Type B pancreatic cell (in vitro differentiated cells): ENCODE measurements at places on chromosomes 16 and 17. TPM values are rescaled to one million over a fixed set of nuclear protein-coding genes. Genes with fewer than 3 reads are reported as not detected.

KRTAP9-8 gene
- total RNA-seq, result not detected in 2 replicates

SLC35G6 gene
- not detected in 2 replicates for total RNA-seq

DNA sequence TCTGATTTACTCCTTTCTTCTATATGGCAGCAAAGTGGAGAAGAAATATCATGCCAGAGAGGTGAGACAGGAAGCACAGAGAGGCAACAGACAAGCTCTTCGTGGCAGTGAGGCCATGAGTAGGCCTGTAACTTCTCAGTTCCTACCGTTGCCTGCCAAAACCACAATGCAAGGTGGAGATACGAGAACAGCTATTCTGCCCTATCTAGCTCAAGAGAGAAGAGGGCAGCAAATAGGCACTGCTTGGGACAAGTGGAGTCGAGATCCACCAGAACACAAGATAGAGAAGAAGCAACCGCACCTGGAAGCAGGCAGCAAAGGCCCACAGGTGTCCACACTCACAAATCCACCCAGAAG, 24.8 kb downstream of the RANBP10 start:
- H3K4me3 ChIP-seq, result no peak overlapping the region
- H3K27ac ChIP-seq, result no peak overlapping the region
- H3K36me3 ChIP-seq, result peaks cover 12% of the 10 kb centered on the region
- H3K4me1 ChIP-seq, result no peaks in the 10 kb centered on the region

DNA sequence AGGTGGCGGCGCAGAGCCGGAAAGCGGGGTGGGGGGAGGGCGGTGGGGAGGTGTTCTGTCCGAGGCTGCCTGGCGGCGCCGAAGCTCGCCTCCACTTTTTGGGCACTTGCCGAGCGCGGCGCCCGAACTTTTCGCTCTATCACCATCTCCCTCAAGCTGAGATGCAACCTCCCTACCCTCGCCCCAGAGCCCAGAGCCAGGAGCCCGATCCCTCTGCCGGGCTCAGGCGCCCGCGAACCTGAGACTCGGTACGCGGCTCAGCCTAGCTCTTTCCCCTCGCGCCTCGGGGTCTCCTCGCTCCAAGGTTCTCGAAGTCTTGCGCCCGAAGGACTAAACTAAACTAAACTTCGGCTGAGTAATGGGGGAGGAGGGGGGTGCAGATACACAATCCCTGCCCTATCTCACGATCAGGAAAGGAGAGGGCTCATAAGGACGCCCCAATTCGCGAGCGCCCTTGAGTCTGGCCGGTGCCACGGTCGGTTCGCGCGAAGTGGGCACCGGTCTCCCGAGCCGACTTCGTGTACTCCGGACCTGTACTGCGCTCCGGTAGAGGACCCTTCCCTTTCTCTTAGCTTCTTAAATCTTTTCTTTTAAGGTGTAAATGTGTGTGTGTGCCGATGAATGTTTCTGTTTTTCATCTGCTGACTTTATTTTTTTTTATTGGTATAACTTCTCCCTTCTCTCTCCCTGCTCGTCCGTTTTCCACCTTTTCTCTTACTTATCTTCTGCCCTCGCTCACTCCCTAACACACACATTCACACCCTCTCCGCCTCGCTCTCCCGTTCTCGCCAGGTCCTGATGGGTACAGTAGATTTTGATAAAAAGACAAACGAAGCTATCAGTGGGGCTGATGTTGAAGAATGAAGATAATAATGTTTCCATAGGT, 1.9 kb upstream of the SALL1 start:
- peak overlapping the region; percentile 26 for H3K27ac ChIP-seq
- peaks cover 26% of the 10 kb centered on the region for H3K4me1 ChIP-seq
- no peak for DNase-seq
- H3K36me3 ChIP-seq, result no peaks in the 10 kb centered on the region
- H3K4me3 ChIP-seq, result peak overlapping the region; percentile 87
